Stimulated activated CD4-positive, alpha-beta T cell treated with anti-CD3 and anti-CD28 coated beads, Interleukin-4, amount 100 ng/mL, for 24 hours (primary cell): ENCODE measurements at places on chromosomes 7 and 10.

DNA sequence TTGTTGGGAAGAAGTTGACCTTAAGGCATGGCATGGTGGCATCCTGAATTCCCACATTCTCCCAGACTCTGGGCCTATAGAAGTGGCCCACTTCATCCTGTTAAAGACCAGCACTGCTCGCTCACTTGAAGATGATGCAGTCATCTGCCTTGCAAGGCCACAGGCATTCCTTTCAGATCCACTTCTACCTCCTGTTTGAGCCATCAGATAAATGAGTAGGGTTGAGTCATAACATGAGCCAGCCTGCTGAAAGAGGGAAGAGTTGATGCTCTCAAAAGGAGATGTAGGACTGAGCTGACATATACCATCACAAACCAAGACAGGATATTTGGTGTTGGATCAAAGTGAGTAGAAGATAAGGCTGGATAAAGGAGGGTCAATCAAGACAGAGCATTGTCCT lies 1.5 kb upstream of the EBLN1 start:
- no peak for DNase-seq

GRCh38 chr7:26735976-26736600 lies 128.3 kb downstream of the SKAP2 start:
- DNase-seq, result no peak

- DNase-seq, result no peak
Measured at GRCh38 chr10:84373000-84373399, 44.6 kb downstream of the CCSER2 start.

DNA sequence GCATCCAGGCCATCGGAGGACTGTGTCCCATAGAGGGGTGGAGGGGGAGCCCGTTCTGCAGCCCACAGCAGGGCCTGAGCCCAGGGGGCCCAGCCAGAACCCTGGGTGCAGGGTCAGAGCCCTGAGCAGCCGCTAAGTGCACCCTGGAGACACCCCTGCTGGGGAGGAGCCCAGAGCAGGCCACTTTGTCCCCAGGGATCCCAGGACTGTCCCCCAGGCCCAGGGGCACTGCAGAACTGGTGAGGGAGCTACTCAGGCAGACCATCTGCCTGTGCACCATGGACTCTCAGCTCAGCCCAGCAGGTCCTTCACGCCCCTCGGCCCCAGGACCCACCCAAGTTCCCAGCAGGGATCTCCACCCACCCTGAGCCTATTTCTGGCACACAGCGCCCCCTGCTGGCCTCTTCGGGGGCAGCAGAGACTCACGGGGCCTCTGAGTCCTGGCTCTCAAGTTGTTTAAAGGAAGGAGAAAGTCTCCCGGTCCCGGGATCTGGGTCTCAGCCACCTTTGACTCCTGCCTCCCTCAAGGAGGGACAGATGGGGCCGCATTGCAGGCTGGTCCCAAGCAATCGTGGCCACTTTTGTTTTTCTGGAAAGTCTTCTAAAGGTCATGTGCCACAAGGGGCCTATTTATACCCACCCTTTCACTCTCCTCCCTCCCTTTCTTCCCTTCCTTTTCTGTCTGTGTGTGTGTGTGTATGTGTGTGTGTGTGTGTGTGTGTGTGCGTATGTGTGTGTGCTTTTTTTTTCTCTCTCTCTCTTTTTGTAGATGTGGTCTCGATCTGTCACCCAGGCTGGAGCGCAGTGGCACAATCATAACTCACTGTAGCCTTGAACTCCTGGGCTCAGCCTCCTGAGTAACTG lies 90.3 kb downstream of the MYL10 start:
- peak; percentile 53 for DNase-seq

DNA sequence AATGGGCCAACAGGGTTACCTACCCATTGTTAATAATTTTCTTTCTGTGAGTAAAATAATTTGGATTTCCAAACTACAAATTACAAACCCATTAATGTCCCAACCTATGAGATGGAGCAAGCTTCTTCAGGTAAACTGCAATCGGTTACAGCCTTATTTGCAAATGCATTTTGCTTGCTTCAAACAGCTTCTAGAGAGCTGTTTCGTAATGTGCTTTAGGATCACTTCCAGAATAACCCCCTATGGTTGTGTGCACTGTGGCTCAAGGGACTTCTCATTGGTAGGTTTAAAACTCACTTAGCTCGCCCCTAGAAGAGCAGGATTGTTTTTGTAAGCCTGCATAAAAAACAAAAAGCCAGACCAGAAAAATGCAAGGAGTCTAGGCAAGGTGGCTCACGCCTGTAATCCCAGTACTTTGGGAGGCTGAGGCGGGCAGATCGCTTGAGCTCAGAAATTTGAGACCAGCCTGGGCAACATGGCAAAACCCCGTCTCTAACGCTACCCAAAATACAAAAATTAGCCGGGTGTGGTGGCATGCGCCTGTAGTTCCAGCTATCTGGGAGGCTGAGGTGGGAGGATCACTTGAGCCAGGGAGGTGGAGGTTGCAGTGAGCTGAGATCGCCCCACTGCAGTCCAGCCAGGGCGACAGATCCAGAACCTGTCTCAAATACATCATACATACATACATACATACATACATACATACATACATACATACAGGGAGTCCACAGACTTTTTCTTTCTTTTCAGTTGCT lies 3.3 kb upstream of the MAP3K8 start:
- no peak for DNase-seq

- DNase-seq, result no peak
Measured at GRCh38 chr10:78656417-78657162, 412.2 kb upstream of the ZMIZ1 start.

- no peak for DNase-seq
Measured at GRCh38 chr10:48941427-48942075, 1.9 kb upstream of the LRRC18 start.

DNA sequence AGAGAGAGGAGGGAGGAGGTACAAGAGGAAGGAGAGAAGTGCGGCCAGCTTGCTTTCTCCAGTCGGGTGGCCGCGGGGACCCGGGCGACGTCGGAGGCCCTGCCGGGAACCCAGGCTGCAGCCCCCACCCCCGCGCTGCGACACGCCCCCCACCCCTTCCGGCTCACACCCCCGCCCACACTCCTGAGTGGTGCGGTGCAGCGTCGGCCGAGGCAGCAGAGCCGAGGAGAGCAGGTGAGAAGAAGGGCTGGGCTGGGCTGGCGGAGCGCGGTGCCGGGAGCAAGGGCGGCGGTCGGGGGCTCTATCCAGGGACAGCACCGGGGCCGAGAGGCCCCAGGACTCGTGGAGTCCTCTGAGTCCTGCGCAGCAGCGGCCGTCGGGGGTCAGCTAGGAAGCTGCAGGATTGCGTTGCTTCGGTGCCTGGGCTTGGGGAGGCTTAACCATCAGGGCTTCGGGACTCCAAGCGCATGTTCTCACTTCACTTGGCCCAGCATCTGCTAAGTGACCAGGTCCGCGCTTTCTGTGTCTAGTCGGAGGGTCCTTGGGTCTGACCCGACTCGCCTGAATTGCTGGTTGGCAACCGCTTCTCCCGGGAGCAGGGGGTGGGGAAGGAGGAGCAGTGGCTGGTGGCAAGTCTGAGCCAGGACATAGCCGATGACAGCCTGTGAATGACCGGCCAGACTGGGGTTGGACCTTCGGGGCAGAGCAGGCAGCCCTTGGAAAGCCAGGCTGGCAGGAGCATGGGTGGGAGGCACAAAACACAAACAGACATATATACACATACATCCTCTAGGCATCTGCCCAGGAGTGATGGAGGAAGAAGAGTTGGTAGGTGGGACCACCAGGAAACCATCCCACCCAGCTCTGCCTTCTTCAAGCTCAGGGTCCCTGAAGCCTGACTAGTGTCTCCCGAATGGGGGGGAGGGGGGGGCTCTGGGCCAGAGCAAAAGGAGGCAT lies 683 bp downstream of the CHAT start:
- DNase-seq, result no peak

DNA sequence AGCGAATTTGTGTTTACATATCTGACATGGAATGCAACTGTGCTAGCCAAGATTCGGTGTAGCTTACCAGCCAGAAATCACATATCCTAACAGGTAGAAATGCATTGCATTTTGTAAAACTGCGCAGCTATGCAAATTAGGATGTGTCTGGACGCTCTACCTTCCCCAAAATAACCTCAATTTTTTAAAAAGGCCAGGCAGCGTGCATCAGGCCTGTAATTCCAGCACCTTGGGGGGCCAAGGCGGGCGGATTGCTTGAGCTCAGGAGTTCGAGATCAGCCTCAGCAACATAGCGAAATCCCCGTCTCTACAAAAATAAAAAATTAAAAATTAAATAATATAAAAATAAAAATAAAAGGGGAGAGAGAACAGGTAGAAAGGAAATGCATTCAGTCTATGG lies 305.0 kb downstream of the TYW1 start:
- no peak for DNase-seq

- peak; percentile 60 for DNase-seq
Measured at GRCh38 chr7:106793015-106793975, 71.8 kb upstream of the PIK3CG start.

GRCh38 chr10:34148305-34148657 lies 666.8 kb downstream of the PARD3 start:
- no peak for DNase-seq

- no peak for DNase-seq
Measured at GRCh38 chr7:122038904-122039303, 105.1 kb downstream of the AASS start.

DNA sequence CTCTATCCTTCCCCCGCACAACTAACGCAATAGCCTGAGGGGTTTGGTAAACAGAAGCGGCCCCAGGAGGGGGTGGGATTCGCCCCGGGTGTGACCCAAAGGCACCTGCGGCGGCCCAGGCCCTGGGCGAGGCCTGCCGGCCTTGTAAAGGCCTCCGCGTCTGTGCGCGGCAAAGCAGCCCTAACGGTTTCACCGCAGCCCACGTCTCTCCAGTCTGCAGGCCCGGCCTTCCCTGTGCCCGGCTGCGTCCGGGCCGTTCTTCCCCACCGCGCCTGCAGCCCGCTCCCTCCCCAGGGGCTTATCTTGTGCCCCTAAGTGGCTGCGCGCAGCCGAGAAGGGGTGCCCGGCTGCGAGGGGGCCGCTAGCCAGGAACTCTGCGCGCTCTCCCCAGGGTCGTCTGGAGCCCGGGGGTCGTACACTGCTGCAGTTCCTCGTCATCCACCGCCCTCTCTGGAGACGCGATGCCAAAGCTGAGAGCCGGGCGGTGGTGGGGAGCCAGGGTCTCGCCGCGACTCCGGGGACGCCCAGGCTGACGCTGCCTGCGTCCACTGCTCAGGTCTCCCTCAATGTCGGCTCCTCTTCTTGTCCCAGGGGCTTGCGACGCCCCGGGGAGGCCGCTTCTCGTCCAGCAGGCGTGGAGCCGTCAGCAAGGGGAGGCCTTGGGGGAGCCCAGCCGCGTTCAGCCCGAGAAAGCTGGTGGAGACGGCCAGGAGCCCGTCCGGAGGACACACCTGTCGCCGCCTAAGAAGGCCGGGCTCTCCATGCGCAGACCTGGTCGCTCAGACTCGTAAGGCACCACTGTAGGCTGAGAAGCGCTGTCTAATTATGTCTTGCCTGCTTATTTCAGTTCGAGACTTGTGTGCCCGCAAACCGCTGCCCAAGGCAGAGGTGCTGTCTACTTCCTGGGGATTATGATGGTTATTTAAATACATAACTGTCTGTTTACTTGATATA lies 132.3 kb downstream of the SPAG6 start:
- no peak for DNase-seq

DNA sequence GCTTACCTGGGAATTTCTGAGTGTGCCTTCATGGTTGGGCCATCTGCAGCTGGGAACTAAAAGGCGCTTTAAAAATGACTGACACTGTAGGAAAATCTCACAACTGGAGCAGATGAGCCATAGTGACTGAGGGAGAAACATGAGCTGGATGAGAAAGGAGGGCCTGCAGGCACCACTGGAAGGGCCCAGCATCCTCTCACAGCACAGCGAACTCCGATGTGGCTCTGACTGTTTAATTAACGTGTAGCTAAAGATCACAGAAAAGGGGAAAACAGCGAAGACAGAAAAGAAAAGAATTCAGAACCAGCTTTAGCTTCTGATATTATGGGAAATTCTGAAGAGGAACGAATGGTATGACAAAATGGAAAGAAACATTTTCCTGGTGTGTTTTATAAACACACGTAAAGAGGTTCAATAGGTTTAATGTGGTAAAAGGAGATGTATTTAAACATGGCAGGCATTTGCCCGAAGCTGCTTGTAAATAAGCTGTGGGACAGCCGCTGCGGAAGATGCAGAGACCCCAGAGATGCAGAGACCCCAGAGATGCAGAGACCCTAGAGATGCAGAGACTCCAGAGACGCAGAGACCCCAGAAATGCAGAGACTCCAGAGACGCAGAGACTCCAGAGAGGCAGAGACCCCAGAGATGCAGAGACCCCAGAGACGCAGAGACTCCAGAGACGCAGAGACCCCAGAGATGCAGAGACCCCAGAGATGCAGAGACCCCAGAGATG lies 534.3 kb downstream of the PTPRN2 start:
- DNase-seq, result no peak

DNA sequence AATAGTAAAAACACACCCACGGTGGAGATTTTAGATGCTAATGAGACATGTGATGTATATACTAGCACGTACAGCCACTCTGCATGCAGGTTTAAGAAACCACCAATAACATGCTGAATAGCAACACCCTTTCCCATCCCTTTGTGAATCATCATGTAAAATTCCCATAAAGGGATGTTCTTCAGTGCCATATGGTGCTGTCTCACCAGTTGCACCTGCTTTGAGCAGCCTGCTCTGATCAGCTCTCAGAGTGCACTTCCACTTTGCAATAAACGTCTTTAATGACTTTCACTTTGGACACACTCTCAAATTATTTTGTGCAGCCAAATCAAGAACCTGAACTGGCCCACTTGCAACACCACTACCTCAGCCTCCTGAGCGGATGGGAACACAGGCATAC lies 615.0 kb downstream of the ANKRD7 start:
- DNase-seq, result no peak

DNA sequence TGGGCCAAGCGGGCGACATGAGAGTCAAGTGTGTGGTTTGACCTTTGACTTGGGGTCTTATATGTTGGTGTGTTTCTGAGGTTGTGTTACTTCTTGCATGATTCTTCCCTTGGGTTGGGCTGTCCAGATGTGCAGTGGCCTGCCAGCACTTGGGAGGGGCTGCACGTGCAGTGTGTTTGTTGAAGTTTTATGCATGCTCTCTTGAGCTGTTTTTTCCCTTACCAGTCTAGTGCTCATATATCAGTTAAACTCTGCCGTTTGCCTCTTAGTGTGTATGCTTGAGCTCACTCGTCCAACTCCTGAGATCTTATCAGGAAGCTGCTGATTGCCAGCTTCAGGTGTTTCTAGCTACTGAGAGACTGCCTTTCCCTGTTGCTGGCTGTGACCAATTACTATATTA lies 23.1 kb downstream of the SP4 start:
- DNase-seq, result no peak

- no peak for DNase-seq
Measured at GRCh38 chr10:69223028-69223342, 2.9 kb downstream of the HKDC1 start.

DNA sequence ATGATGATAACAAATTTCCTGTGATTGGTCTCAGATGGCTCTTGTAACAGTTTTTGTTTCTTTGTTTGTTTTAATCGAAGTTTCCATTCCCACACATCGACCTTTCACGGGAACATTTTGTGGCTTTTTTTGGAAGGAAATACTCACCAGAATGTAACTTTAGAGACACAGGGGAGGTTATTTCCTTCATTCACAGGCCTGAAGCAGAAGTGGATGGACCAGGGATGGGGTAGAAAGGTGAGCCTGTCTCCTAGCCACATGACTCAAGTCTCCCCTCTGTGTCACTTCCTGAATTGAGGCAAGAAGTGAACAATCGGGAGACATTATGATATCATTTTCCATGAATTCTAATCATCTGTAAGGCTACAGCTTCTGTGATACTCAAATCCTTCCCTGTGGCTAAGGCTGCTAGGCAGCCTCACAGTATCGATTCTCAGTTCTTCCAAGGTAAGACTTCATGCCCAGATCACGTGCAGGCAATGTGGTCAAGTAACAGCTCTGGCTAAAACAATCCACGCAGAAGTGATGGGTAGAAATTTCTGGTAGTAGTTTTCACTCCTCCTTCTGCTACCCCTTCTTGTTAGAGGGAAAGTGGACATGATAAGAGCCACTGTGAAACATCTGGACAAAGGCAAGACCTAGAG lies 203.9 kb upstream of the NEBL start:
- peak; percentile 4 for DNase-seq
